ENCODE measurements at places on chromosomes 13 and 19.

DNA sequence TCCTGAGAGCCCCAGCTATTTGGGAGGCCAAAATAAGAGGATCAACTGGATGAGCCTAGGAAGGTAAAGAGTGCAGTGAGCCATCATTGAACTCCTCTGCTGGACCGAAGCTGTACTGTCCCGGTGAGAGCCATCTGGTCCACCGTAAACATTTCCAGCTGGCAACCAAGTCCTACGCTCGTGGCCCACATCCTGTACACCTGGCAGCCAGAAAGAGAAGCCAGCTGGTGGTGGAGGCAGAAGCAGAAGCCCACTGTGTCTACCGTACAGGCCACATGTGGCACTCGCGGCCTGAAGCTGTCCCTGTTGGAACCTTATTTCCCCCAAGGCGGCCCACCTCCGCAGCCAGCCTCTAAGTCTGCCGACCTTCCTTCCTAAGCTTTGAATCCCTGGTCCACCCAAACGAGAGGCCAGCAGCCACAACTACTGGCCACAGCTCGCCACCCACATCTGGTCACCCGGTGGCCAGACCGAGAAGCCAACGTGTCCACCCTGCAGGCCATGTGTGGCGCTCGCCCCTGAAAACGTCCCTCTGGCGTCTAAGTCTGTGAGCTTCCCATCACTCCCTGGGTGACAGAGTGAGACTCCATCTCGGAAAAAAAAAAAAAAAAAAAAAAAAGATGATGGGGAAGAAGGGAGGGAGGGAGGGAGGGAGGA, 14.2 kb upstream of the ZNF91 start:
- DNase-seq, result no peak

DNA sequence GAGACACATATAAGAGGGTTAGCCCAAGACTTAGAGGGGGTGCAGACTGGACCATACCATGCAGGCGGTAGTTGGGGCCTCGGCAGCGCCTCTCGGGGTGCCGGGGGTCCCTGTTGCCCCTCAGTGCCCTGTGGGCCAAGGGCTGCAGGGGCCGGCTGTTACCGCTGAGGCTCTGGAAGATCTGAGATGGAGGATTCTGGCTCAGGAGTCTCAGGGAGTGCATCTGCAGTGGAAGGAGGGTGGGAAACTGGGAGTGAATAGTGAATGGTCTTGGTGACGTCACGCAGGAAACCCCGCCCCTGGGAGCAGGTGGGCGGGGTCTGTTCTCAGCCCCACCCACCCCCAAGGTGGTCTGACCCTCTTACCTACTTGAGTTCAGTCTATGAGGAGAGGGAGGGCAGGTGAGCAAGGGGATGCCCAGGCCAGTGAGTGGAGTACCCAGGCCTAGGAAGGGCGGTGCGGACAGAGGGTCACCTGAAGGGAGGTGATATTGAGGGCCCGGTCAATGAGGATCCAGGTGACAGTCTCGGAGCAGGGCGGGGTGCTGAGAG, 1.7 kb upstream of the DBP start:
- no peak for DNase-seq

DNA sequence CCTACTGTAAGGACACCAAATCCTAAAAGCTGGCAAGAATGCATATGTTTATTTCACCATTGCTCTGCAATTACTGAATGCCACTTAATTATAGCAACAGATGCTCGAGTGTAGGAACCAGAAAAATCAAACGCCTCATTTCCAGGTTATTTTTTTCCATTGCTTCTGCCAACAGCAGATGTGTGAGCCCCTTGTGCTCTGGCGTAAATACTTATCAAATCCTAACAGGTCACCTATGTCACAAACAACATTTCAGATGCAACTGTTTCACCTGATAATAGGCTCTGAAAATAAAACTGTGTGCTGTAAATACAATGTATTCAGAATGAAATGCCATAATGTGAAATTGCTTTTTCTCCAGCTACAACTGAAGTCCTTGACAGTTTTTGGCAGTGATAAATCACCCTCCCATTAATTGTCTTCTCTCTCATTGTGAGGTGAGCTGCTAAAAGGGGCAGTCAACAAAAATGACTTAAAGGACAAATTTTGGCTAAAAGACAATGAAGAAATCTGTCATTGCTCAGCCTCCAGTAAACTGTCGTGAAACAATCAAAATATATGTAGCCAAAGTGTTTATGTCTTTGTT, 344.0 kb downstream of the DACH1 start:
- no peak for DNase-seq

DNA sequence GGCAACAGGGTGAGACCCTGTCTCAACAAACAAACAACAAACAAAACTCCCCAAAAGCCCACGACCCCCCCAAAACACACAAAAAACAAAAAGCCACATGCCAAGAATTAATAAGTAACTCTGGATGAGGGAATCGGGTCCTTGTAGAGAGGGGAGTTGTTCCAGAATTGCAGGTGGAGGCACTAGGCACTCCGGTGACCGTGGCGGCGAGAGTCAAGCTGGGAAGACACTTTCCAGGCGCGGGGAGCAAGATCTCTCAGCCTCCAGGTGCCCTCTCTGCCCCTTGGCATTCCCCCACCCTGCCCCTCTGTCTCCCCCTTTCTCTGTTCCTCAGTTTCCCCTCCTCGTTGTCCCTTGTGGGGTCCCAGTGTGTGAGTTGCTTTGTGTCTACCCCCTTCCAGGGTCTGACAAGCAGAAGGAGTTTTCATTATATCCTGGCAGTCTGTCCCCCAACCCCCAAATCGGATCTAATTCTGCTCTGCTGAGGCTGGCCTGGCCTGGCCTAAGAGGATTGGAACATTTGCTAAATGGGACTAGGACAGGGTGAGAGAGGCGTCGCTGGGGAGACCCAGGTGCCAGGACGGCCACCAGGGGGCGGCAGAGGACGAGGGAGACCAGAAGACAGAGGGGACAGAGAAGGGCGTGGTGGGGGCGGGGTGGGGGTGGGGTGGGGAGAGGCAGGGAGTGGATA, 8.3 kb upstream of the CRX start:
- DNase-seq, result no peak

GRCh38 chr13:86559901-86560300, 760.7 kb upstream of the SLITRK6 start:
- DNase-seq, result no peak

GRCh38 chr19:2841855-2842574, 740 bp downstream of the ZNF555 start:
- DNase-seq, result no peak

DNA sequence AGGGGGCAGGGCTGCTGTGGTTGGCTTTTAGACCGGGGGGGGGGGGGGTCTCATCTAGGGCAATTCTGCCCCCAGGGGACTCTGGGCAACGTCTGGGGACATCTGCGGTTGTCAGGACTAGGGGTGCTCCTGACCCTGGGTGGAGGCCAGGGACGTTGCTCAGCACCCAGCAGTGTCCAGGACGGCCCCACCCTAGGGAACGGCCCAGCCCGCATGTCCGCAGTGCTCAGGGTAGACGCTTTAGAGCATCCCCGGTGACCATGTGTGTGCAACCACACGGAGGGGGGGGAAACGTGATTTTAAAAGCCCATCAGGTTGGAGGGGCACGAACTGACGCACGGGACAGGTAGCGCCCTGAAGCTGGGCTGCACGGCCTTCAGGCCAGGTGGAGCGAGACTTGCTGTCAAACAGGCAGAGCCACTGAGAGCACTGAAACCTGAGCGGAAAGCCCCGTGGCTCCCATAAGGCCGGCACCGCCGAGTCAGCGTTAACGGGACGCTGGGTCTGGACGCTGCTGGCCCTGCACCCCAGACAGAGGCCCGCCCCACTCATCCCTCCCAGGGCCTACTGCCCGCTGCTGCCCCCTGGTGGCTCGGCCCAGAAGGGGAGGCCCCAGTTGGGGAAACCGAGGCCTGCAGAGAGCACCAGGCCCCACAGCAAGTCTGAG, 8.3 kb downstream of the CACTIN start:
- DNase-seq, result no peak

DNA sequence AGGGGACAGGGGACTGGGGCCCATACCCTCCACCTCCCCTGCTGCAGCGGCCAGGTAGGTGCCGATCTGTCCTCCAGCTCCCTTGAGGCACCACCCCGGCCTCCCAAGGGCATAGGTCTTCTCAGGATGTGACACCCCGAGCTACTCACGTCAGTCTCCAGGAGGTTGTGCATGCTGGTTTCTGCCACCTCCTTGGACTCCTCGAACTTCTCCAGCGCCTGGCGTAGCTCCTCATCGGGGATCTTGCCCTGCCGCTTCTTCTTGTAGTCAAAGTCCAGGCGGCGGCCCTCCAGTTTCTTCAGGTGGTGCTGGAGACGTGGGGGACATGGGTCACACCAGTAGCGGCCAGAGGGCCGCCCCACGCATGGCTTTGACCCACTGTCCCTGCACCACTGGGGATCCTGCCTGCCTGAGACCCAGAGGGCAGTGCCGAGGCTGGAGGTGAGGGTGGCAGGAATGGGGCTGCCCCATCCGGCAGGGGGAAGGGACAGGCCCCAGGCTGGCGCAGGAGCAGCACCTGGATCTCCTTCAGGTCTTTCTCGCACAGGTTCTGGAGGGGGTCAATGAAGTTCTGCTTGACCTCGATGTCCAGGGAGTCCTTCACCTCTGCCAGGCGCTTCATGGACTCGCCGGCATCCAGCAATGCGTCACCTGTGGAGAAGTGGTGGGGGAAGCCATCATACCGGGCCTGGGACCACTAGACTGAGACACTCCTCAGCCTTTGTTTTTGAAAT, 20.4 kb downstream of the MPND start:
- no peak for DNase-seq

DNA sequence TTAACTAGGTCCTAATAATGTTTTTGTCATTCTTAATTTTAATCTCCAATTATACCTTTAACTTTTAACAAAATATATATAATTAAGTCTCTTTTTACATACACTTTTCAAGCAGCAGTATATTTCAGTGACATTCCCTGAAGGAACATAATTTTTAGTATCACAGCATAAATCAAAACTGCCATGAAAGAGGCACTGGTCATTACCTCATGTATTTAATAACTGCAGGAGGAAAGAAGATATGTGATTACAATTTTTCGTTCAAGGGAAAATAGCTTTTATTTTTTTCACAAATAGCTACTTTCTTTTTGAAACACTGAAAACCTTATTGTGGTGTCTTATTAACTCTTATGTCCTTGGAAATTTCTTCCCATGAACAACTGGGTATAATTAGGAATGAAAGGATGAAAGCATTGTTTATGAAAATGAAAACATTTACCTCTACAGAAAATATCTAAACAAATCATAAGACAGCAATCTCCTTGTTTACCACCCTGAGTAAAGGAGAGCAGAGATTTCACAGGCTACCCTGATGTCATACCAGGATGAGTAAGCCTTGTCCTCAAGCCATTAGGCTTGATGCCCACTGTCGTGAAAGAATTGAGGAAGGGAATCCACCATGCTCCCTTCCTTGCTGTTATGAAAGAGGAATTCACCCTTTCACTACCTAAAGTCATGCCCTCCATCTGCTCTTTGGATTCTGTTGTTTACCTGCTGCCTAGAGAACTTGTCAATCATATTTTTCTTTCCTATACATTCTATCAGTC, 877.2 kb upstream of the PCDH20 start:
- DNase-seq, result no peak

GRCh38 chr13:52738719-52739467, 727 bp downstream of the CNMD start:
- no peak for DNase-seq

DNA sequence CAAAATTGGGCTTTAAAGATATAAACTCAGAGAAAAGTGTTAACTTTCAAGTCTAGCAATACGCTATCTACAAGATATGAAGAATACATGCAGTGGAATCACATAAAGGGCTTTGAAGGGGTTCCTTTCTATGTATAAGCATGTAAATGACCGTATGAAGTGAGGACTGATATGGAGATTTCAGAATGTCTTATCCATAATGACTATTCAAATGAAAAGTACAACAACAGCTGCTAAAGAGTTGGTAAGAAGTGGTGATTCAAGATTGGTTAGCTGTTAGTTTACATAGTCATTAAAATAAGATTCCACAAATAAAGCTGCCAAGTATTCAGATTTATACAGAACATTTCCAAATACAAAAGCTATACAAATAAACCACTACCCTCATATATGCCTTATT, 153.4 kb upstream of the STARD13 start:
- DNase-seq, result no peak

- no peak for DNase-seq
These were observed 133.7 kb downstream of the IER2 start for GRCh38 chr19:13283871-13284270.

DNA sequence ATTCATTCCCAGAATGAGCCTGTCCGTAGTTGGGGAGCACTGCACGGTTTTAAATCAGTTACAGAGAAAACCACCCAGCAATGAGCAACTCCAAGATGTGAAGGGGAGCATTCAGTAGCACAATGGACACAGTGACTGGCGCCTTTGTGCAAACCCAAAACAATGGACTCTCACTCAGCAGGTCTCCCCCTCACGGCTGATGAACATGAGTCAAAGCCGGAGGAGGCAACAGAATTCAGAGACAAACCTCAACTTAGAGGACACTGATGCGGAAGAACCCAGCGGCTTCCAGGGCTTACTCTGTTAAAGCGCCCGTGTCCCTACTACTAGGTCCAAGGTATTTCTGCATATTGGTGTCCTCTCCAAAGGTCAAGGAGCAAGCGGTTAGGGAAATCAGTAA, 17.7 kb downstream of the PLEKHF1 start:
- no peak for DNase-seq

GRCh38 chr13:45315520-45316167, 25.3 kb downstream of the TPT1 start:
- DNase-seq, result no peak

DNA sequence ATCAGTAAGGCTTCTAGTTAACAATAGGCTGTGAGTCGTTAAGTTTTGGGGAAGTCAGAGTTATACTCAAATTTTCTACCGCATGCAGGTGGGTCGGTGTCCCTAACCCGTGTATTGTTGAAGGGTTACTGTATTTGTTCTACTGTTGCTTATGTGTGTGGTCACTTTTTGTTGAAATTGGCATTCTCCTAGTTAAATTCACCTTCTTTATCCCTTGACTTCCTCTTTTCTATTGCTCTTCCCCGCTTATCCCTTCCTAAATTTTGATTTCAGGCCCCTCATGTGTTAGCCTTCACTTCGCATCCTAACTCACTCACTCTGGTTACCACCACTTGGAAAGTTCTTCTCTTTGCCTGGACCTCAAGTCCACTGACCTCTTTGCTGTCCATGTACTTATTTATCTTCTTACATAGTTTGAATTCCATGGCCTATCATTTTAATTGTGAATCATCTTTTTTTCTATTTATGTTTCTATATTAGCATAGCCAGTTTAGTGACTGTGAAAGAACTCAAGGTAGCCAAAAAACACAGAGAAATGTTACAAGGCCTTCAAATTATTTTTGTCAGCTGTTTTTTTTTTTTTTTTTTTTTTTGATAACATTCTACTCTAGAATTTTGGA, 52.9 kb downstream of the NDFIP2 start:
- peak; percentile 28 for DNase-seq

GRCh38 chr13:62556978-62557377, 1141.3 kb upstream of the PCDH20 start:
- no peak for DNase-seq

GRCh38 chr13:49022472-49023144, 46.9 kb downstream of the FNDC3A start:
- no peak for DNase-seq

- DNase-seq, result no peak
These were observed 985 bp upstream of the ZNF266 start for GRCh38 chr19:9436358-9436757.

GRCh38 chr13:114110091-114110829, 22.2 kb downstream of the RASA3 start:
- no peak for DNase-seq
